ENCODE measurements at places on chromosomes 5 and 9.

DNA sequence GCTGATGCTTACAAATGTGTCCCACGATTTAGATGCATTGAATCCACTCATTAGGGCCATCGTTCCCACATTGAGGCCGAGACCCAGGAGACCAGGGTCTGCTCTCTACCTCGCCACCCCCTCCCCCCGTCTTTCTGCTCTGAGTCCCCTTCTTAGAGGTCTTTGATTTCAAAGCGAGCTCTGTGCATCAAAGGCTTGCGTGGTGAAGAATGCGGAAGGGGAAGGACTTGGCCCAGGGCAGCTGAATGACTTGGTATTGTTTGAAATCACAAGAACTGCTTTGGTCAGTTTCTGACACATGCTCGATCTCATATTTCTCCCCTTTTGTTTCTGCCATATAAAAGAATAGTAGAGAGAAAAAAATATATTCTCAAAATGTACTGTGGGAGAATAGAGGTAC is 78.3 kb upstream of the IRX1 start:
- peak; percentile 55 for DNase-seq

GRCh38 chr5:95863383-95863757 is 40.8 kb upstream of the GLRX start:
- DNase-seq: no peak

- DNase-seq: no peak
Measured at GRCh38 chr9:81682797-81683196, 6.5 kb downstream of the TLE1 start.

GRCh38 chr9:14731294-14731981 is 8.9 kb upstream of the CER1 start:
- no peak for DNase-seq

GRCh38 chr5:56402266-56403220 is 169.4 kb upstream of the ANKRD55 start:
- peak; percentile 42 for DNase-seq

DNA sequence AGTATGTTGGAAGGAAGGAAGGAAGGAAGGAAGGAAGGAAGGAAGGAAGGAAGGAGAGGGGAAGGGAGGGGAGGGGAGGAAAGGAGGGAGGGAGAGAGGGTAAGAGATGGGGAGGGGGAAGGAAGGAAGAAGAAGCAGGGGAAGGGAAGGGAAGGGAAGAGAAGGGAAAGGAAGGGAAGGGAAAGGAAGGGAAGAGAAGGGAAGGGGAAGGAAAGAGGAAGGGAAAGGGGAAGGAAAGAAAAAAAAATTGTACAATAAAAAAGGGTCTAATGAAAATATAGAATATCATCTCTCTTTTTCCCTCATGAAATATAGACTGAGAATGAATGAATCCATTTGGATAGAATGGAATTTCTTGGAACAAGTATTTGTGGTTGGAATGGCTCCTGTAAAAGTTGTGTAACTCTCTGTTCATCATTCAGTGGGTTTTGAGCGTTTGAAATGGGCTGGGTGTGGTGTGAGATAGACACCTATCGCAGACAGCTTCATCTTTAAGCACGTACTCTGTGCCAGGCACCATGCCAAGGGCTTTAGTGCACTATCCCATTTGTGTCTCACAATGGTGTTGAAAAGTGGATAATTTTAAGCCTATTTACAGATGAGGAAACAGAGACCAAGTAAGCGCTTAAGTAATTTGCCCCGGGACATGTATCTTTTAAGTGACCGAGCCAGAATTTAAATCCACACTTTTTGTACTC is 11.6 kb upstream of the PAPPA start:
- DNase-seq: no peak

DNA sequence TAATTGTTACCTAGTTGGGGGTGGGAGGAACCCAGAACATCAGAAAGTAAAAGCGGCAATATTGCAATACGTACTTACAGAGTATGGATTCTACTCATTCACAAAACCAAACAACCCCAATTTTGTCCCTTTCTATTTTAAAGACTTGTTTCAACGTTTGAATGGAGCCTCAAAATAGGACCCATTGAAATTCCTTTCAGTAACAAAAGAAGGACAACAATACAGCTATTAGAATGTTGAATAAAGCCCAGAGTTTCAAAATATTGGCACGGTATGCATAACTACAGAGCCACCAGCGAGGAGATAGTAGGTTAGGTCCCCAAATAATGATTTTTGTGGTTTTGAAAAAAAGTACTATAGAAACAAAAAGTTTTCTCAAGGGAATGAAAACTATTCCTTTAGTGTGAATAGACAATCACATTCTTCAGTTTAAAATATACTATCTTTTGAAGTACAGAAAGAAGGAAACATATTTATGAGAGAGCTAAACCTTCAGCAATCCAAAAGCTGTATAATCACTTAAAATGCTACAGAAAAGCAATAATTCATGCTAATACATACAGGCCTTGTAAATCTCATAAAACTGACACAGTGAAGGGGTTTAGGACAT is 235.5 kb downstream of the RFX3 start:
- DNase-seq: no peak

DNA sequence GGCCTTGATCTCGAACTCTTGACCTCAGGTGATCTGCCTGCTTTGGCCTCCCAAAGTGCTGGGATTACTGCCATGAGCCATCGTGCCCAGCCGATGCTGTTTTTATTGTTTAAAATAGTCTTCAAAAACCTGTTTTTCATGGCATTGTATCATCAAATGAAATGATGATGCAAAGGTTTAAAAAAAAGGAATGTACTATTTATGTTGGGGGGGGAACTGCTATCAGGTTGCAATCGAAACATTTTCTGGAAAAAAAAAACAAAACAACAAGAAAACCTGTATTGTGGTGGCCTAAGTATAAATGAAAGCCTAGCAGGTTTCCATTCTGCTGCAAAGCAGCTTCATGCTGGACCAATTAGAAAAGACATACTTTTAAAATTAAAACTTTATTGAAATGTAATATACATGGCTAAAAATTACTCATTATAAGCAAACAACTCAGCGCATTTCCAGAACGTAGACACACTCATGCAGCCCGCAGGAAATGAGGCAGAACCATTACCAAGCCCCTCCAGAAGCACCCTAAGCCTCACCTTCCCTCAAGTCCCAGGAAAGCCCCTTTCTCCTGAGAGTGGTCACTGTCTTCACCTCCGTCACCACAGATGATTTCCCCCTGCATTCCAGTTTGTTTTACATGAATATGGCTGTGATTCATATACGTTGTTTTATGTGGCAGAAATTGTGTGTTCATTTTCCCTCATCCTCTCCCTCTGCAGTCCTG is 19.0 kb downstream of the GPR107 start:
- DNase-seq: peak; percentile 9

GRCh38 chr5:174311121-174311520 is 265.6 kb downstream of the NSG2 start:
- no peak for DNase-seq

- DNase-seq: no peak
Measured at GRCh38 chr9:121323449-121324151, 46.5 kb downstream of the STOM start.

- DNase-seq: no peak
Measured at GRCh38 chr9:3856592-3856991, 330.8 kb upstream of the RFX3 start.

- DNase-seq: no peak
Measured at GRCh38 chr9:88685966-88686365, 151.0 kb downstream of the NXNL2 start.

DNA sequence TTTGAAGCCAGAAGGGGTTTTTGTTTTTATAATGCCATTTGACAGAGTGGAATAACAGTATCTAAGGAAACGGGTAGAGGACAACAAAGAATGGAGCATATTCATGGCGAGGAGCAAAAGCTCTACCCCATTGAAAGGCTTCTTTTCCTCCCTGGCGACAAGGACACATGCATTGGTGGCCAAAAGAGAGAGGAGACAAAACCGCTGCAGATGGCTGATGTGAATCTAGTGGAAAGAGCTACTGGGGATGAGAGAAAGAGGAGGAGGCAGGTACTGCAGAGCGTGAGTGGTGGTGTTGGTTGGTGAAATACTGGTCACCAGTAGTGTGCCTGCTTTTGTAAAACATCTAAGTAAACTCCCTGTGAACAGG is 491 bp downstream of the APC start:
- DNase-seq: no peak

DNA sequence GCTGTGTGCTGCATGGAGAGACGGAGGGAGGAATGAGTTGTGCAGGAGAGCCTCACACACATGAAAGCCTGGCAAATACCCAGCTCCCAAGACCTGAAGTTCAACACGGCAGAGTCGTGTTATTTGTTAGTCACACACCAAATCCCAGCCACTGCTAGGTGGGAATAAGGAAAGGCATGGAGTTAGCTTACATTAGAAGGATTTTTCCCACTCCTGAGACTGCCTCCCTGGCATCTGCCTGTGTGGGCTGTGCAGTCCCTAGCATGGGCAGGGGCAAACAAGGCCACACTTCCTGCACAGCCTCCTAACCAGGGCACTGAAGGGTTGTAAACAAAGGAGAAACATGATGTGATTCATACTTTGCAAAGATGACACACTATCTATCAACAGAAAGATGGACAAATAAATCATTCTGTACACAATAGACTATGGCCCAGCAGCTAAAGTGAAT is 306.8 kb downstream of the SPOCK1 start:
- DNase-seq: no peak

DNA sequence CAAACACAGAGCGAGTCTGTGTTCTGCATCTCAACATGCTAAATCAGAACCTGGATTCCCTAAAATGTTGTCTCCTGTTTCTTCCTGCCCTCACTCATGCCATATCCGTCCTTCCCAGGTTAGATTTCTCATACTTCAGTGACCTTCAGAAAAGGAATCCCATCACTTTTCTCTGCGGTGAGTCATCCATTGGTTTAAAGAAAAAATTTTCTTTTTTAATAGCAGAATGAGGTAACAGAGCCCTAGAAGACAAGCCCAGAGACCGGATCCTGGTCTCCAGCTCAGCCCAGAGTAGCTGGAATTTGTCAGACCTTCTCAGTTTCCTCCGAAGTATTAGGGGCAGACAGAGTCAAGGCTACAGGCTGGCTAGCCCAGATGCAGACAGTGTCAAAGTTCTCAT is 143.2 kb upstream of the DMRT1 start:
- DNase-seq: no peak

DNA sequence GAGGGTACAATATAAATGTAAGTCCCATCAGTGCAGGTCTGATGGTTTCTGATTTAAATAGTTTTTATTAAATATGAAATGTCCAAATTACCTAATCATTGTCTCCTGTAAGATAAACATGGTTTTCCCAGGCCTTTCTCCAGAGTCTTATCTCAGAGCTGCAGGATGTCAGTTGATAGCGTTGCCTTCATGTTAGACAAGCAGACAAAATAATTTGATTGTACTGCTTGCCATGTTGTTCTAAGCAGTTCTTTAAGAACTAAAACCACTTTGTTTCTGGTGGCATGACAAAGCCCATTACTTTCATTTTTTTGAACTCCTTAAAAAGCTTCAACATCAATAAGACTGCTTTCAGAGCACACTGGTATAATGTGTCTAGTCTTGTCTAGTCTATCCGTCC is 1073.5 kb downstream of the MAT2B start:
- peak; percentile 15 for DNase-seq

DNA sequence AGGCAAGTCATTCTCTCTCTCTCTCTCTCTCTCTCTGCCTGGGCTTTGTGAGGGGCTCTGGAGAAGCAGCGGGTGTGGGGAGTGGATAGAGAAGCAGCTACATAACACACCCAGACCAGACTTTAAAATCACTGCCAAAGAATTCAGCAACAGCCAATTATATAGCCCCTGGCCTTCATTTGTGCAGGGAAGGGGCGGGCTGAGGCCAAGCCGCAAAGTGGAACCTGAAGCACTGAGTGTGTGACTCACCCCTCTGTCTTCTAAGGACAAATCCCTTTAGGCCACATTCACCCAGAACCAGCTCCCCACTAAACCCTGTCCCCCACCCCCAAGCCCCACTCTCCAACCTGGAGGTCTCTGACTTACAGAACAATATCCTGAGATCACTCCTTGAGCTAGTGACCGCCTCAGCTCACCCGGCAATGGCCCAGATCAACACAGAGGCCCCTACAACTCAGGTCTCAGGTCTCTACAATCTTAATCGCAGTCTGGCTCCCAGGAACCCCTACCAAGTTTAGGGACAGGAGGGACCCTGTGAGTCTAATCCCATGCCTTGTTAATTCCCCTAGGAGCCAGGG is 6.0 kb downstream of the B4GALT1 start:
- DNase-seq: peak; percentile 69

- peak; percentile 23 for DNase-seq
Measured at GRCh38 chr9:123470121-123470782, 114.3 kb downstream of the CRB2 start.

- DNase-seq: no peak
Measured at GRCh38 chr9:87605676-87606075, 108.0 kb downstream of the DAPK1 start.

DNA sequence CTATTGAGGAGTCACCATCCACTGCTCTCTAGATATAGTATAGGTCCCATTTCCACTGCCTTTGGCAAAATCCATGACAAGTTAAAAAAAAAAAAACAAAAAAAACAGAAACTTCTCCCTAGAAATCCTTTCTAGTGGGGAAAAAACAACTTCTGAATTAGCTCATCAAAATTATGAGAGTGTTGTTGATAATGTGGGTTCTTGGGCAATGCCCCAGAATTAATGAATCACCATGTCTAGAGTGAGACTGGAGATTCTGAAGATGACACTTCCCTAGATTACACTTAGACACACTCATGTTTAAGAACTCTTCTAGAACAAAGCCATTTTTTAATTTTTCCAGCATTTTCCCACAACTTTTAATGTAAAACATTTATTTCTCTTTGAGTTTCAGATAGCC is 728.0 kb upstream of the C9orf72 start:
- no peak for DNase-seq

DNA sequence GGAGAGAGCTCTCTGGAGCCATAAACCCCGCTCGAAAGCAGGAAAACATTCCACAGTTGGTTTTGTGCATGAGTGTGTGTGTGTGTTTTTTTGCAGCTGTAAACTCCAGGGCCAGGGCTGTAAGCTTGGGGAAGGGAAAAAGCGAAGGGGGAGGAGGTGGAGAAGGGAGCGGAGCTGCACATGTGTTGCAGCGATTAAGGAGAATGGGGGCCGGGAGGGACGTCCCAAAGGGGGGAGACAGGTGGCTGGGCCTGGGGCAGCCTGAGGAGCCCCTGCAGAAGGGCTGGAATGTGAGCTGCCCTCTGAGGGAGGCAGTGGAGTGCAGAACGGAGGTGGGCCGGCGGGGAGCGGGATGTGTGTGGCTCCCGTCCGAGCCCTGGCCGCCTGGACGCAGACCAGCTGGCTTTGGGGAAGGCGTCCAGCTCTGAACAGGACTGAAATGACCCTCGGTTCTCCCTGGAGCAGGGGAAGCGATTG is 2.7 kb upstream of the MYMK start:
- DNase-seq: peak; percentile 71

DNA sequence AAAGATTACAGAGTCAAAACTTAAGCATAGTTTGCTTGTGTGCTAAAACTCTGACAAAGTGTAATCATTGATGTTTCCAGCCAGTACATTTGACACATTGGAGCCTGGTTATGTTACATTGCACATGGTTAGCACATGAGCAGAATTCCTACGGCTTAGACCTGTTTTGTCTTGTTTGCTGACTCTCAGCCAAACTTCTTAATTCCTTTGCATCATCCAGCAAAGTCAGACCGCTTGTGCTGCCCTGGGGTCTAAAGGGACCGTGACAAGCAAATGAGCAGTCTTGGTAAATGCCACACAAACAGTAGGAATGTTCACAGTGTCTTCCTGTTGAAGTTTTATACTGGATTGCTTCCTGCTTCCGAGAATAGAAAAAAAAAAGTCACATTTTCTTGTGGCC is 72.0 kb upstream of the ENTREP1 start:
- peak; percentile 59 for DNase-seq

Data from eye (tissue), 1 donor.